Progenitor cell of endocrine pancreas (in vitro differentiated cells): ENCODE measurements at places on chromosomes 4 and X. TPM values are rescaled to one million over a fixed set of nuclear protein-coding genes. Genes with fewer than 3 reads are reported as not detected.

Gene GPC3
- total RNA-seq = 197 and 259 TPM in 2 replicates

GRCh38 chr4:186092296-186092695, 12.2 kb upstream of the FAM149A start:
- peaks cover 3% of the 10 kb centered on the region for H3K36me3 ChIP-seq
- no peak overlapping the region for H3K27ac ChIP-seq
- no peak for DNase-seq
- peaks cover 19% of the 10 kb centered on the region for H3K27me3 ChIP-seq

DNA sequence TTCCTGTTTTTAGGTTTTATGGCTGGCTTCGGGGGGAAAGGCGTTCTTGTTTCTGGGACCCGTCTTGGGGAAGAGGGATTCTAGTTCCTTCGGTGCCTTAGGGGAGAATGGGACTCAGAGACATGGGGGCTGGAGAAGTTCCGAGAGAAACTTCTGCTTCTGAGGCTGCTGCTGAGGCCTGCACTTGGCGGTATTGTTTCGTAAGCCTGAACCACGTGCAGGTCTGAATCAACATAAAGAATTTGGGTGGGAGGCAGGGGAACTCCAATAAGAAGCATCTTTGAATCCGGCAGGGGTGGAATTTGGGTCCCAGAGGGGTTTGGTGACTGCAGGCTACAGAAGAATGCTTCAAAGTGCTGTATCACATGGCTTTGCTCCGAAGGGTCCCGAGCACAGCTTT, 15.1 kb downstream of the XG start:
- H3K36me3 ChIP-seq = no peaks in the 10 kb centered on the region
- H3K27me3 ChIP-seq = no peaks in the 10 kb centered on the region
- no peak for DNase-seq
- peaks cover 29% of the 10 kb centered on the region for H3K4me1 ChIP-seq
- peak overlapping the region; percentile 33 for H3K27ac ChIP-seq

DNA sequence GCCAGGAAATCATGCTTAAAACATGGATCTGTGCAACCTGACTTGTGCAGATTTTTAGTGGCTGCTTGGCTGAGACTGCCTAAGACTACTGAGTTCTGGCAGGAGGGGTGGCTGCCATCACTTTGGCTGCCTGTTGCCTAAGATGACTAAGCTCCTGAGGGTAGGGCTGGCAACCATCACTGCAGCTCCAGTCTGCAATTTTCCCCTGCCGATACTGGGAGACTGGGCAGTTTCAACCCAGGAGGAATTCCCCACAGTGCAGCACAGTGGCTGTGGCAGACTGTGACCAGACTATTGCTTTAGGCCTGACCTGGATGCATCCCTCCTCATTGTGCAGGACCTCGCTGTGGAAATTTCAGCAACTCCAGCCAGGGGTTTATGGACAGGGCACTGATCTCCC, 544.9 kb downstream of the ANKRD50 start:
- no peak for DNase-seq
- no peaks in the 10 kb centered on the region for H3K4me1 ChIP-seq
- no peaks in the 10 kb centered on the region for H3K36me3 ChIP-seq
- H3K27ac ChIP-seq = no peak overlapping the region
- no peaks in the 10 kb centered on the region for H3K27me3 ChIP-seq
- H3K4me3 ChIP-seq = no peak overlapping the region

DNA sequence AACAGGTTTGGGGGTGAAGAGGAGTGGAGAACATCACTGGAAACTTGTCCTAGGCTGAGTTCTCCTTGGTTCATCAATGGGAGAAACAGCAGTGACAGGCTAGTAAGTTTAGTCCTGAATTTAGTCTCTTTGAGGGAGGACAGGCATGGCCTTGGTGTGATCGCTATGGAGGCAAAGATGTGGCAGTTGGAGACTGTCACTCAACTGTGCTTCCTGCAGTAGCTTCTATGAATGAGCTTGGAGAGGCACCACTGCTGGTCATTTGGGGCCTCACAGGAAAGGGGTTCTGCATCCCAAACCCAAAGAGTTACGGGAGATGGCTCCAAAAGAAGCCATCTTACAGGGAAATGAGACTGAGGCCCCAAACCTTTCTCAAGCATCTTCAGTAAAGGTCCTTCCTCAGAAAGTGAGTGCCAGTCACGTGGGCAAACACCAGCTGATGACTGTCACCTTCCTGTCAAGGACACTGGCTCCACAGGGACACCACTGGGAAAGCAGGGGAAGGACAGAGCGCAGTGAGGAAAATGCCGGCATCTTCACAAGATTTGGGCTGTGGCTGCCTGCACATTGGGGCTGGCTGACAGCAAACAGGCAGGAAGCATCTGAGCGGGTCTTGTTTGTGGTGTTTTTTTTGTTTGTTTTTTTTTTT, 7.2 kb downstream of the MRFAP1 start:
- H3K27ac ChIP-seq = no peak overlapping the region
- H3K36me3 ChIP-seq = peaks cover 1% of the 10 kb centered on the region
- H3K27me3 ChIP-seq = no peaks in the 10 kb centered on the region
- H3K4me1 ChIP-seq = peaks cover under 1% of the 10 kb centered on the region

- H3K27me3 ChIP-seq = no peaks in the 10 kb centered on the region
- no peak overlapping the region for H3K4me3 ChIP-seq
- no peaks in the 10 kb centered on the region for H3K36me3 ChIP-seq
- H3K27ac ChIP-seq = no peak overlapping the region
Observed at GRCh38 chr4:181427076-181427475, 816.1 kb upstream of the TENM3 start.

- DNase-seq = no peak
- peaks cover 37% of the 10 kb centered on the region for H3K27me3 ChIP-seq
- no peak overlapping the region for H3K27ac ChIP-seq
- no peaks in the 10 kb centered on the region for H3K36me3 ChIP-seq
- peaks cover 7% of the 10 kb centered on the region for H3K4me1 ChIP-seq
Observed at GRCh38 chr4:8644966-8645752, 52.6 kb downstream of the CPZ start.

- H3K36me3 ChIP-seq = no peaks in the 10 kb centered on the region
- DNase-seq = no peak
- no peaks in the 10 kb centered on the region for H3K4me1 ChIP-seq
- H3K27ac ChIP-seq = no peak overlapping the region
- no peak overlapping the region for H3K4me3 ChIP-seq
Observed at GRCh38 chr4:180525523-180526077, 1717.6 kb upstream of the TENM3 start.

DNA sequence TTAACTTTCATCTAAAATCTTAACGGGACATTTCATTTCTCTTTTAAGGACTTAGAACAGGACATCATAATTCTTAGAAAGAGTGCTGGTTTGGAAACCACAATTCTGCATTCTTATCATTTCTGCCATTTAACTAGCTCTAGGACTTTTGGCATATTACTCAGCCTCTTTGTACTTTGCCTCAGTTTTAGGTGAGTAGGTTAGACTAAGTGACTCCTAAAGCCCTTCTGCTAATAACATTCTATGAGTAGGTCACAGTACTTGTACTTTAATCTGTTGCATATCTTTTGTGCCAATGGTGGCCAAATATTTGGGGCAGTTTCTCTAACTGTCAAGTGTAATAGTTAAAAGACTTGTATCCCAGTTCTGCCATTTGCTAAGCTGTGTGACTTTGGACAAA, 115.4 kb upstream of the NUDT6 start:
- peaks cover 11% of the 10 kb centered on the region for H3K36me3 ChIP-seq
- DNase-seq = no peak
- H3K27me3 ChIP-seq = no peaks in the 10 kb centered on the region
- H3K4me1 ChIP-seq = no peaks in the 10 kb centered on the region
